Suprapubic skin (tissue), 4 donors: ENCODE measurements at places on chromosomes 2 and 18.

GRCh38 chr2:19355014-19355405 is 3.4 kb downstream of the OSR1 start:
- no peak for DNase-seq

- DNase-seq = no peak
These were observed 63.2 kb downstream of the LONRF2 start for GRCh38 chr2:100259106-100259505.

DNA sequence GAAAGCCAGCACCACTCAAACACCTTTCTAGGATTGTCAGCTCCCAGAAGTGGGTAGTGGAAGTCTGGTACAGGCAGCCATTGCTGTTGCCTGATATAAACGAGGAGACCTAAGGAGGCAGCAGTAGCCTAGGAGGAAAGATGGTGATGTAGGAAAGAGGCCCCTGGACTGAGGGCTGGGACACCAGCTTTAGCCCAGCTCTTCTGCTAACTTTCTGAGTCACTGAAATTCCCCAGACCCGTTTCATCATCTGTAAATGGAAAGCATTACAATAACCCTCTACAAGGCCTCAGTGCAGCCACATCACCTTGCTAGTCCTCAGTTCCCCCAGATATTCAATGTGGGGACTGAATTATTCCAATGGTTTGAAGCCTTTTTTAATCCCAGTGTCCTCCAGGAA is 336.5 kb downstream of the TNS1 start:
- DNase-seq = peak; percentile 6

DNA sequence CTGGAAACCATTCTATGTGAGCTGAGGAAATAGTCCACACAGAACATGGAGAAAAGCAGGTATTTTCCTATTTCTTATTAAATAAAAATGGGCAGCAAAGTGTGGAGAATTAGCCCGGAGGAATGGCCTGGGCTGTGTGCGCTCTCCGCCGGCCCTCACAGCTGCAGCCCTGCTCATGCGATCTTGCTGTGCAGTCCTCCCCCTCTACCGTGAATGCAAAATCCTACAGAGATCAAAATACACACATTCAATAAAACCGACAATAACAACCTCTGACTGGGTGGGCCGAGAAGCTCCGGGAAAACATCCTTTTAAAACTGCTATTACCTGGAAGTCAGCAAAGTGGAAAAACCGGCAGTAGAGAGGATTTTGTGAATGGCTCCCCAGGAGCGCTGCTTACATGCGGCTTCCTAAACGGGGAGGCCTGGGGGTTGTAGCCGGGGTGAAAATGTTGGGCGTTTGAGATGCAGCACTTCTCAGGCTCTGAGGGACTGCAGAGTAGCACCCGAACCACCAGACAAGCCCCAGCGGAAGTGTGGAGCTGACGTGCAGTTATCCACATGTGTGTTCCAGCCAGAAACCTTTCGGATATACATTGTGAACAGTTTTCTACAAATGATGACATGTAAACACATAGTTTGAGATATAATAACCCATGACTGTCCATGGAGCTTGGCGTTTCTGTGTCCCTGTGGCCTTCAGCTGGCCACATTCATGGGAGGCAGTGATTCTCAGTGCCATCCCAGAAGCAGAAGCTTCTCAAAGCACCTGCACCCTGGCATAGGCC is 94.2 kb upstream of the ALKAL2 start:
- DNase-seq = peak; percentile 38

DNA sequence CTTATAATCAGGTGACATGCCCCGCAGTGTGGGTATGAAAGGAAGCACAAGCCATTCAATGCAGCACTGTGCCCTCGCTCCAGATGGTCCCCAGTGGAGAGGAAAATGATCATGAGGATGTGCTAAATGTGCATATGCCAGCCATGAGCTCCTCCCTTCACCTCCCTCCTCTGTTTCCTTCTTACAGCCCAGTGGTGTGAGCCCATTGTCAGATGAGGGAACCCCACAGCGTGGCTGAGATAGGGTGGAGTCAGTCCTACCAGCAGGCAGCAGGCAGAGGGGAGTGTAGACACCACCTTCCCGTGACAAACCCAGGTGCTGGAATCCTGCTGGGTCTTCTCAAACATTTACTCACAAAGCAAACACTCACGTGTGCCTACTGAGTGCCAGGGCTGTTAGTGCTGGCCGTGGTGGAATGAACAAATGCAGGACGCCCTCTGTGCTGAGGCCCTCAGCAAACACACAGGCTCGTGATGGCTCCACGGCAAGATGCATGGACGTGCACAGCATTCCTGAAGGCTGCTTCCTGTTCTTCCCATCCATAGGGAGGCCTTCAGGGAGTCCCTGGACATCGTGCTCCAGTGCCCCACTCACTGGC is 181.7 kb upstream of the TPO start:
- DNase-seq = no peak
